ENCODE measurements at places on chromosomes 4 and X. TPM values are rescaled to one million over a fixed set of nuclear protein-coding genes. Genes with fewer than 3 reads are reported as not detected.

The PI4K2B gene
- total RNA-seq, result 21.2 TPM

The GPR143 gene
- not detected for total RNA-seq

The GAGE13 gene
- total RNA-seq, result not detected

The GPRASP1 gene
- 11.5 TPM for total RNA-seq

The ADH7 gene
- total RNA-seq, result not detected

The KLB gene
- not detected for total RNA-seq

The TENM3 gene
- total RNA-seq, result 6.3 TPM

The FAM114A1 gene
- total RNA-seq, result 378 TPM

The UGT2B11 gene
- not detected for total RNA-seq

The NKX3-2 gene
- total RNA-seq, result 1.9 TPM

The CPZ gene
- 7.0 TPM for total RNA-seq

The PABPC5 gene
- 1.8 TPM for total RNA-seq

Measured in fibroblast of the aortic adventitia (primary cell).